Aorta (tissue), 5 donors: ENCODE measurements at places on chromosomes 3 and 15. TPM values are rescaled to one million over a fixed set of nuclear protein-coding genes. Genes with fewer than 3 reads are reported as not detected.

DNA sequence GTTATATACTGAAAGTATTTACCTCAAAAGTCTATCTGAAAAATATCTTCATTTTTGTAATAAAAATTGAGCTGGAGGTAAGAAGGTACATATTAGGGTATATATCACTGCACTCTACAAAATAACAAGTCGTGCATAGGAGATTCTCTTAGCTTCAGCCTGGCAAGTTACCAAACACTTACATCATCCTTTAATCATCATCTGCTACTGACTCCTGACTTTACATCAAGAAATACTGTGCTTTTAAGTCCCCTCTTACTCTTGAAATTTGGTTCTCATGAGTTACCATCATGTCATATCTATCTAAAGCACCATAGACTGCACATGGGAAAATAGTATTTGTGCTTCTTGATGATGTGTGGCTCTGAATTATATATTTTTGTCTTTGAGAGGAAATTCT lies 50.8 kb downstream of the LYSMD4 start:
- DNase-seq = no peak

DNA sequence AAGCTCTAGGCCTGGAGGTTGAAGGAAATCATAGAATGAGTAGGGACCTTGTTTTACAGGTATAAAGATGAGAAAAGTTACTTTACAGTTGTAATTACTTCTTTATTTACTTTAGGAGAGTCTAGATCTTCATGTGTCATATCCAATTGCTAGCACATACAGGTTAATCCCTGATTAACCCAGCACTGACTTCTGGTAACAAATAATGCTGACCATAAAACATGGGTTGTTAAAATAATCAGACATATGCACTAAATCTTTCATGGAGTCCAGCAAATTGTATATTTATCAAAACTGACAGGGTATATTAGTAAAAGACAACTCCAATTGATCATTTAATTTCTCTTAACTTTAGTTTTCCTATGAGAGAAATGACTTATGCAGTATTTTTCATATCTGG lies 245.2 kb downstream of the NFKBIZ start:
- DNase-seq = no peak

GRCh38 chr3:16350597-16351318 lies 85.7 kb downstream of the OXNAD1 start:
- no peak for DNase-seq

The AADAC gene
- not detected for total RNA-seq

The FBXL22 gene
- total RNA-seq = 18.6 TPM
